Cortex of kidney (tissue), 1 donor: ENCODE measurements at places on chromosomes 16 and 17.

DNA sequence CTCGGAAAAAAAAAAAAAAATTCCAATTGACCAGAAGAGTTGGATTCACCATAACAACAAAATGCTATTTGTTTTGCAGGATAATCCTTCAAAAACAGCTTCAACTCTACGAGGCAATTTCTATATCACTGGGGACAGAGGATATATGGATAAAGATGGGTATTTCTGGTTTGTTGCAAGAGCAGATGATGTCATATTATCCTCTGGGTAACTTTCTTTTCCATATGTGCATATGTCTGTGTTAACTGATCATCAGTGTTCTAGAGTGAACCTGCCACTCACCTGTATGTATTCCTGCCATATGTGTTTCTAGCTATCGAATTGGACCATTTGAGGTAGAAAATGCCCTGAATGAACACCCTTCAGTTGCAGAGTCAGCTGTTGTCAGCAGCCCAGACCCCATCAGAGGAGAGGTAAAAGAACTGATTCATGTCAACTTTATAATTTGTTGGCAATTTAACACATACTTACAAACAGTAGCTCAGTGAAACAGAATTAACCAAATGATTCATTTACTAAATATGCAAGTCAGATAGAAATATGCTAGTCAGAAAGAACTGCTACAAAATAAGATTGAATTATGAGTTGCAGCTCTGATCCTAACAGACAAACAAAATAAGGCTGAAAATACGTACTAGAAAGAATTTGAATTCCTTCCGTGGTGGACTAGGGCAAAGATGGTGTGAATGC, 14.2 kb downstream of the ERI2 start:
- DNase-seq = no peak

DNA sequence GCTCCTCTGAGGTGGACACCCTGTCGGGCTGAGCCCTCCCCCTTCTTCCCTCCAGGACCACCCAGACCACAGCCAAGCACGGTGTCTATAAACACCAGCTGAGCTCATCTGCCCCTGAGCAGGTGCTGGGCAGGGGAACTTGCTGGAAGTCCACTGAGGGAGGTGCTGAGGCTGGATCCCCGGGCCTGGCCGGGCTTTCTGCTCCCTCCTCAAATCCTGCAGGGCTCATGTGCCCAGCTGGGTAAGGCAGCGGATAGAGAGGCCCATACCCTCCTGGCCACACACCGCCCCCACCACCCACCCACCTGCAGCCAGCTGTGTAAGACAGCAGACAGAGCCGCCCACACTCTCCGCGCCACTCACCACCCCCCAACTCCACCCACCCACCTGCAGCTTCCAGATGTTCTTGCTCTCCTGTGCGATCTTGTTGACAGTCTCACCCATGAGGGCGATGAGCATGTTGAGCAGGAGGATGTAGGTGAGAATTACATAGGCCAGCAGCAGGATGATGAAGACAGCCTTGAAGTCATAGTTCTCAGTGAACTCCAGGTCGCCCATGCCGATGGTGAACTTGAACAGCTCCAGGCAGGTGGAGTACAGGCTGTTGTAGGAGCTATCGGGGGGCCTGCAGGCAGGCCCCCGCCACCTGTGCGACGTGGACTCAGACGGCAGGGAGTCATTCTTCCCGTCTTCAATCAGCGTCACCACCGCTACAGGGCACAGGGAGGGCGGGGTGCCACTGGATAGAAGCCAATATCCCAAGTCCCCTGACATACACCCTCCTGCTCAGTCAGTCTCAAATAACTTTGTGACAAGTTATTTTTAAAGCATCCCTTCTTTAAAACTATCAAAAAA, 15.9 kb upstream of the TRPV3 start:
- no peak for DNase-seq

DNA sequence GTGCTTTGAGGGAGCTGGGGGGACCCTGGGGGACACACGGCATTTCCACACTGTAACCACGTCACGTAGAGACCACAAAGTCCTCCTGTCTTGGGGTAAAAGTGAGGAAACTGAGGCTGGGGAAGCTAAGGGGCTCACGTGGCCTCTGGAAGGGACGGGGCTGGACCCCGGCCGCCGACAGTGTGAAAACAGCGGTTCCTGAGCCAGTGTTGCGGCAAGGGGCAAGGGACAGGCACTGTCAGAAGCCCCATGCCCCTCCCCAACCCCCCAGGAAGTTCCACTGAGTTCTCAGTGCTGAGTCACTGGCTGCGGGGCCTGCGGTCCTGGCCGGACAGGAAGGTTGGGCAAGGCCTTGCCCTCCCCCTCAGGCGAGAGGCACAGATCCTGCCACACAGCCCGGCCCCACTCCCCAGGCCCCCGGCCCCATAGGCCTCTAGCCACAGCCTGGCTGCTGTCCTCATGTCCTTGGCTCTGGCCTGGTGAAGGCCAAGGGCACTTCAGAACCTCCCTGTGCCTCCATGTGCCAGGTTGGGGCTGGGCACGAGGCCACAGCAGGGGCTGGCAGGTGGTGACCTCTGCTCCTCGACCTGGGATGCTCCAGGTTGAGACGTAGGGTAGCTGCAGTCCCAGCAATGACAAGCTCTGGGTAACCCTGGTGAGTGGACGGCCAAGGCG, 5.0 kb upstream of the CCDC57 start:
- DNase-seq = no peak

- DNase-seq = no peak
Observed at GRCh38 chr17:42780851-42781638, 635 bp downstream of the WNK4 start.

DNA sequence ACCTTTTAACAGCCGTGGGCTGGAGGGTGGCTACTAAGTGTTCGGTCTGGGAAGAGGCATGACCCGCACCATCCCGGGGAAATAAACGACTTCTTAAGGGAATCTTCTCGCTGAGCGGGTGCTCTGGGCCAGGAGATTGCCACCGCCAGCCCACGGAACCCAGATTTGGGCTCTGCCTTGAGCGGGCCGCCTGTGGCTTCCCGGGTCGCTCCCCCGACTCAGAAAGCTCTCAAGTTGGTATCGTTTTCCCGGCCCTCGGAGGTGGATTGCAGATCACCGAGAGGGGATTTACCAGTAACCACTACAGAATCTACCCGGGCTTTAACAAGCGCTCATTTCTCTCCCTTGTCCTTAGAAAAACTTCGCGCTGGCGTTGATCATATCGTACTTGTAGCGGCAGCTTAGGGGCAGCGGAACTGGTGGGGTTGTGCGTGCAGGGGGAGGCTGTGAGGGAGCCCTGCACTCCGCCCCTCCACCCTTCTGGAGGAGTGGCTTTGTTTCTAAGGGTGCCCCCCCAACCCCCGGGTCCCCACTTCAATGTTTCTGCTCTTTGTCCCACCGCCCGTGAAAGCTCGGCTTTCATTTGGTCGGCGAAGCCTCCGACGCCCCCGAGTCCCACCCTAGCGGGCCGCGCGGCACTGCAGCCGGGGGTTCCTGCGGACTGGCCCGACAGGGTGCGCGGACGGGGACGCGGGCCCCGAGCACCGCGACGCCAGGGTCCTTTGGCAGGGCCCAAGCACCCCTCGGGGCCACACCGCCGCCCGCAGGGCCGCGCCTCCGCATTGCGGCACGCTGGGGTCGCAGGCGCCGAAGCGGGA, 3.6 kb upstream of the CBX4 start:
- no peak for DNase-seq

DNA sequence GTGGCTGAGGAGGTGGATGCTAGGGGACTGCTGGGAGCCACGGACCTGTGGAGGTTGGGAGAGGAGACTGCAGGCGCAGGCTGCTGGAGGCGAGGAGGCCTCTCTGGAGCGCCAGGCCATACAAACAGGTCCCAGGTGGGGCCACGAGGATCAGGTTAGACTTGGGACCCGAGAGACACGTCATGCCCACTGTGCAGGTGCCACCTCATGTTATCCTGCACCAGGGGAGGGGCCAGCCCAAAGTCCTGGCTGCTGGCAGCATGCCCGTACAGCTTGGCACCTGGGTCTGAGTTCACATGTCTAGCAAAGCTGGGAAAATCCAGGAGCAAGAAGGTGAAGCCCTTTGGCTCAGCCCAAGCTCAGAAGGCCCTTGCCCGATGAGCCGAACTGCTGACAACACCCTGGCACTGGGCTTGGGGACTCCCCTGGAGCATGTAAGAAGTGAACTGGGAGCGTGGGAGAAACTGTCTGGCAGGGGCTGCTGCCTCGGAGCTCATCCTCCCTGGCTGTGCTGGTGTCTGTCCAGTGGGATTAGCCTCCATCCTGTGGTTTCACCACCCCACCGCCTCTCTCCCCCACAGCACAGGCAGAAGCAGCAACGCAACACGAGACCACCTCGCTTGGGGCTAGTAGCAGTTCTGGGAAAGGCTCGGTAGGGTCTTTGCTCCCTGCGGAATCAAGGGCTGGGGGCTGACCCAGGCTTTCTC, 5.3 kb downstream of the ARHGDIA start:
- no peak for DNase-seq

DNA sequence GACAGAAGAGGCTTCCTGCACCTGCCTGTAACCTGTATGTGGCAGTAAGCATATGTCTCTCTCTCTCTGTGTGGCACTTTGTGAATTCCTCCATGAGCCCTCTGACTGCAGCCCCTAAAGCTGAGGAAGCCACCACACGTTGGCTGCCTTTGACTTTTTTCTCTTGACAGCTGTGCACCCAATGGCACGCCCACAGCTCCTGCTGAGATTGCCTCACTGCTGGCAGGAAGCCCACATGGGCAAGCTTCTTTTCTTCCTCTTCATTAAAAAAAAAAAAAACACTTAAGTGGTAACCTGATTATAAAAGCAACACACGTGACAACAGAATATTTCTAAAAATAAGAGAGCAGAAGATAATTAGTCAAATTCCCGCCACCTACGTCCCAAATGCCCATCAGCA, 34.0 kb upstream of the PIRT start:
- no peak for DNase-seq

GRCh38 chr16:56861092-56861610, 3.9 kb upstream of the SLC12A3 start:
- no peak for DNase-seq

- no peak for DNase-seq
Observed at GRCh38 chr16:49250689-49251088, 30.9 kb downstream of the CBLN1 start.

GRCh38 chr16:24538756-24539294, 541 bp upstream of the RBBP6 start:
- no peak for DNase-seq

DNA sequence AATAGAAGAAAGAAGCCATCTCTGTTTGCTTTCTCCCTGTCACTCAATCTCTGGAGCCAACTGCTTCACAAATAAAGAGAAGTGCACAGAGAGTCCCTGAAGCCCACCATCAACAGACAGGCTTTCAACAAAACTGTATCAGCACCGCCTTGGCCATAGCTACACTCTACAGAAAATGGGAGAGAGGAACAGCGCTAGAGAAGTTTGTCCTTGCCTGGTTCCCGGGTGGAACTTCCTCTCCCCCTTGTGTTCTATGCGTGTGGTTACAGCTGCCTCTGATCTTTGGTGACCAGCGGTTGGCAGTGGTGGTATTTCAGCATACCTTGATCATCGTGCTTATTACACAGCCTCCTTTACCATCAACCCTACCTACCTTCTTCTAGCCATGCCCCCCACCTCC, 91.4 kb upstream of the CCL2 start:
- DNase-seq = no peak

DNA sequence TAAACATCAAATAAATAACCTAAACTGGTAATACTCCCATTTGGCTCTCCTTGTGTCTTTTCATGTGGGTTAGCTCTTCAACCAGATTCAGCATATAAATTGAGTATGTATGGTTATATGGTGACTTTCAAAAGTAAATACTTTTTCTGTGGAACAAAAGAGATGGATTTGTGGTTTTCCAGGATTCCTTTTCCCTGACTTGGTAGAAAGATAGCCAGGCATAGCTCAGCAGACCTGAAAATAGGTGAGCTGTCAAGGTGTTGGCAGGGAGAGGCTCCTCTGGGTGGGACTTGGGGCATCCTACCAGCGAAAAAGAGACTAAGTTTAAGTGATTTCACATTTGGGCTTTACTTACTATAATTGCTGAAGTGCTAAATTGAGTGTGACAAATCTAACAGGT, 80.3 kb downstream of the FTO start:
- DNase-seq = no peak

GRCh38 chr17:29526322-29526721, 40.5 kb downstream of the ABHD15 start:
- DNase-seq = no peak

GRCh38 chr16:72094266-72094610, 591 bp downstream of the DHX38 start:
- DNase-seq = no peak

- DNase-seq = no peak
Observed at GRCh38 chr17:48745381-48746275, 17.1 kb upstream of the HOXB13 start.

GRCh38 chr16:69726313-69727060, at the start of gene NQO1:
NQO1 (minus strand) TSS chr16:69726560; CDS start chr16:69726439, 121 bp downstream.
- DNase-seq = no peak

- DNase-seq = no peak
Observed at GRCh38 chr17:81436294-81436849, 41.1 kb downstream of the BAHCC1 start.

DNA sequence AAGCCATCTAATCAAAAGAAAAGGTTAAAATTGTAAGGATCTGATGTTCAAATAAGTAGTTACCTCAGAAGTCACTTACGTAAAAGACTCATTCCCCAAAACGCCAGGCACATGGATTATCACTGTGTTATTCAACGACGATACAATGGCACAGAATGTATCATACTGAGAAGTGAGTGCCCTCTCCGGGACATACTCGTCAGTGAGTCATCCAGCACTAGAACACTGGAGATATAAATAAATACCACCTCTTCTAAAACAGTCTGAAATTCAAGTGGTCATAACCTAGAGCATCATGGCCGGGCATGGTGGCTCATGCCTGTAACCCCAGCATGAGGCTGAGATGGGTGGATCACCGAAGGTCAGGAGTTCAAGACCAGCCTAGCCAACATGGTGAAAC, 24.9 kb downstream of the USP31 start:
- DNase-seq = no peak

DNA sequence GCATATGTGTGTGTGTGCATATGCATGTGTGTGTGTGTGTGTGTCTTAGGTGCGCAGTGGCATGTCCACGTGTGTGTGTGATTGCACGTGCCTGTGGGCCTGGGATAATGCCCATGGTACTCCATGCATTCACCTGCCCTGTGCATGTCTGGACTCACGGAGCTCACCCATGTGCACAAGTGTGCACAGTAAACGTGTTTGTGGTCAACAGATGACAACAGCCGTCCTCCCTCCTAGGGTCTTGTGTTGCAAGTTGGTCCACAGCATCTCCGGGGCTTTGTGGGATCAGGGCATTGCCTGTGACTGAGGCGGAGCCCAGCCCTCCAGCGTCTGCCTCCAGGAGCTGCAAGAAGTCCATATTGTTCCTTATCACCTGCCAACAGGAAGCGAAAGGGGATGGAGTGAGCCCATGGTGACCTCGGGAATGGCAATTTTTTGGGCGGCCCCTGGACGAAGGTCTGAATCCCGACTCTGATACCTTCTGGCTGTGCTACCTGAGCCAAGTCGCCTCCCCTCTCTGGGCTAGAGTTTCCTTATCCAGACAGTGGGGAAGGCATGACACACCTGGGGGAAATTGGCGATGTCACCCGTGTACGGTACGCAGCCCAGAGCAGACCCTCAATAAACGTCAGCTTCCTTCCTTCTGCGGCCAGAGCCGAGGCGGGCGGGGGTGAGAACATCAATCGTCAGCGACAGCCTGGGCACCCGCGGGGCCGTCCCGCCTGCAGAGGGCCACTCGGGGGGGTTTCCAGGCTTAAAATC, 47.6 kb downstream of the IL21R start:
- DNase-seq = no peak

GRCh38 chr16:3026003-3026378, 2.2 kb downstream of the THOC6 start:
- DNase-seq = no peak
